Placental pericyte (primary cell): ENCODE measurements at places on chromosomes 6 and 20. TPM values are rescaled to one million over a fixed set of nuclear protein-coding genes. Genes with fewer than 3 reads are reported as not detected.

SDC4 gene
- total RNA-seq, result 212 and 227 TPM in 2 replicates

IRF4 gene
- not detected in 2 replicates for total RNA-seq

ECT2L gene
- total RNA-seq, result not detected in 2 replicates

CST9 gene
- total RNA-seq, result not detected in 2 replicates

PDYN gene
- not detected in 2 replicates for total RNA-seq

IP6K3 gene
- 0.29 and 2.6 TPM in 2 replicates for total RNA-seq

RAB23 gene
- total RNA-seq, result 44.0 and 46.8 TPM in 2 replicates

CST4 gene
- total RNA-seq, result 10.7 TPM in 1 of 2 replicates, not detected in the other

TSPYL1 gene
- total RNA-seq, result 54.1 and 87.8 TPM in 2 replicates

SUMO4 gene
- total RNA-seq, result 1.5 and 2.3 TPM in 2 replicates

SPAG4 gene
- 5.0 and 5.3 TPM in 2 replicates for total RNA-seq

RSPH9 gene
- 0.43 and 0.66 TPM in 2 replicates for total RNA-seq

POM121L2 gene
- total RNA-seq, result not detected in 2 replicates

PERP gene
- total RNA-seq, result 10.7 and 18.6 TPM in 2 replicates

NKX2-4 gene
- total RNA-seq, result not detected in 2 replicates

ADAM33 gene
- total RNA-seq, result 11.4 and 19.5 TPM in 2 replicates

ADGB gene
- total RNA-seq, result not detected in 2 replicates

CLIC5 gene
- not detected in 2 replicates for total RNA-seq

BEND6 gene
- 2.8 and 6.9 TPM in 2 replicates for total RNA-seq

PARD6B gene
- 3.4 and 9.6 TPM in 2 replicates for total RNA-seq

TMEM14C gene
- 90.2 and 104 TPM in 2 replicates for total RNA-seq

MAP1LC3A gene
- 13.6 and 14.5 TPM in 2 replicates for total RNA-seq

TMEM170B gene
- 1.1 and 3.1 TPM in 2 replicates for total RNA-seq

CUTA gene
- total RNA-seq, result 169 and 185 TPM in 2 replicates

SIRPD gene
- total RNA-seq, result not detected in 2 replicates

PSORS1C1 gene
- 1.3 and 2.3 TPM in 2 replicates for total RNA-seq

PPP1R16B gene
- total RNA-seq, result 0.14 TPM in 1 of 2 replicates, not detected in the other
